RWPE2 (cell line): ENCODE measurements at places on chromosomes 1 and 21.

DNA sequence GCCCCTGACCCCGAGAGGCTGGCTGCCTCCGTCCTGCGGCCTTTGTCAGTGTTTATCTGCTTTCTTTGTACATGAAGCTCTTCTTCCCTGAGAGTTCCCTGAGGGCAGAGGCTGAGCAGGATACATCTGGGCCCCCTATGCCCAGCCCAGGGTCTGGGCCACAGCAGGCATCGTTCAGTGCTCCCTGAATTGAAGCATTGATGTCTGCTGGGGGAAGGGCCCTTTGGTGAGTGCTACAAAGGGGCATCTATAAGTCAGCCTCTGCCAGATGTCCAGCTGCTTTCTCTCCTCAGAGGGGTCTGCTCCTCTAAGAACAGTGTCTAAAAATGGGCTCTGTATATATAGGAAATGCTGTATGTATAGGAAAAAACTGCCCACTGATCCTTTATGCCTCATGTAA lies 2.1 kb downstream of the HEYL start:
- DNase-seq, result no peak

DNA sequence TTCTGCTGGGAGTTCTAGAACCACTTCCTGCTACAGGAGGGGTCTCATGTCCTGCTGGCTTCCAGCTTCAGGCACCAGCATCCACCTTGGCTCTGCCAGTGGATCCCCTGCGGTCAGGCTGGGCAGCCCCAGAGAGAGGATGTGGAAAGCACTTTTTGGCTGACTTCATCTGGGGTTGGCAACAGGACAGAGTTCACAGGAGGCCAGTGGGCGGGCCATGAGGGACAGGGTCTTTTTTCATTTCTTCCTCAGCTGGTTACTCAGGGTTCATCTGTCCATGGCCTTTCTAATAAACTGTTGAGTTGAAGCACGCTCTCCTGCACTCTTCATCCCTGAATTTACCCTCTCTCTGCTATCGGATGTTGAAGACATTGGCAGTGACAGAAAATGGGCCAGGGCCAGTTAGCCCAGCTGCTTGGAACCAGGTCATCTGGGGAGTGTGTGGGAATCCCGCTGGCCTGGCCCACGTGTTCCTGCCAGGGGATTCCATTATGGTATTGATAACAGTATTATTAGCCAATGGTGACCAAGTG lies 45.2 kb downstream of the RPS6KA1 start:
- DNase-seq, result no peak

GRCh38 chr1:72851597-72851996 lies 569.3 kb upstream of the NEGR1 start:
- no peak for DNase-seq

DNA sequence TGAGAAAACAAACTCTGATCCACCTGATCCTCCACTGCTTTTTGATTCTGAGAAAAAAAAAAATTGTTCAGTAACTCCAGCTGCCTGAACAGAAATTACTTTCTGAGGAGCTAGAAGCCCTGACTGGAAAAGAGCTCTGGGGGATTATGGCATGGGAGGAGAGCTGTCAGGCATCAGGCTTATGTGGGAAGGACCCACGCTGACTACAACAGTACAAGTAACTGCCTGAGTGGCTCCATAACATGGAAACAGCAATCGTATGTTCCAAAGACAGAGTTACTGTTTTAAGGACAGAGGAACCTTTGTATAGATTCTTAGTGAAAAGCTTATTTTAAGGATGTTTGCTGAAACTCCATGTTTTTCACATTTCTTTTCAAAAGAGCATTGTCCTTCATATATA lies 1.2 kb upstream of the ANGPTL7 start:
- DNase-seq, result no peak

DNA sequence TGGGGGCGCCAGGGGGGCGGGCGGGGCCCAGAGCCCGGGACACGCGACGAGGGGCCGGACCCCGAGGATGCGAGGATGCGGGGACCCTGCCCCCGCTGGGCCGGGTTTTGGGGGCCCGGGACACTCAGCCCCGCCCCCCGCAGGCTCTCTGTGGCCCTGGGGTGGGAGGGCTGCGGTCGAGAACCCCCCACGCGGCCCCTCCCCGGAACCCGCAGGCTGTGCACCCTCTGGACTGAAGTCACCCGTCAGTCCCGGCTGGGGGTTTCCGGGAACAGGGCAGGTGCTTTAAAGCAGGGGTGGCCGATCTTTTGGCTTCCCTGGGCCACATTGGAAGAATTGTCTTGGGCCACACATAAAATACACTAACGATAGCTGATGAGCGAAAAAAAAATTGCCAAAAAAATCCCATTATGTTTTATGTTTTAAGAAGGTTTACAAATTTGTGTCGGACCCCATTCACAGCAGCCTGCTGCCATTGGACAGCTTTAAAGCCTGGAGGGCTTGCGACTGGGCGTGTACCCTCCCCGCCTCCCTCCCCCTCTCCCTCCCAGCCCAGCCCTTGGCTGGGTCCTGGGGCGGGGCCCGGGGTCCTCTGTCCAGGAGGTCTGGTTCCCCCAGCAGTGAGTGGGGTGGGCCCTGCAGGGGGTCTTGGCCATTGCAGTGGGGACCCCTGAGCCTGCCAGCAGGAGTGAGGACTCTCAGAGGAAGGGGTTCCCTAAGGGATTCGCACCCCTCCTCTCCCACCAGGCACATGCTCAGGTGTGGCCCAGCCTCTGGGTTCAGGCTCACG lies 21.6 kb upstream of the C1orf159 start:
- no peak for DNase-seq

DNA sequence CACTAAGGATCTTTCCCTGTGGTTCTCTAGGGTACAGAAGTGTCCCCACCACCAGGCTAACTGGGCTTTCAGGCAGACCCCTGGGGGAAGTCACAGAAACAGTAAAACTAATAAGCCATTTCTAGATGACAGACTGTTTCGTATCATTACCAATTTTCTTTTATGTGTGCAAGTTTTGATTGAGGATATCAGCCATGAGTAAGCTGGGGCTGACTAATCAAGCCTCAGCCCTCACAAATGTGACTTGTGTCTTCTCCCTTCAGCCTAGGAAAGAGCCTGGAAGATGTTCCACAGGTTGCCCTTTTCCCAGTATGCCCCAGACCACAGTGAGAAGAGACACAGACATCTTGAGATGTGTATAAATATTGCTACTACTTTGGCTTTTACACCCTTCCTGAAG lies 10.5 kb downstream of the PTGFRN start:
- DNase-seq, result no peak

GRCh38 chr1:236471653-236472052 lies 52.1 kb upstream of the LGALS8 start:
- DNase-seq, result no peak
